ENCODE measurements at places on chromosomes 2 and 18.

DNA sequence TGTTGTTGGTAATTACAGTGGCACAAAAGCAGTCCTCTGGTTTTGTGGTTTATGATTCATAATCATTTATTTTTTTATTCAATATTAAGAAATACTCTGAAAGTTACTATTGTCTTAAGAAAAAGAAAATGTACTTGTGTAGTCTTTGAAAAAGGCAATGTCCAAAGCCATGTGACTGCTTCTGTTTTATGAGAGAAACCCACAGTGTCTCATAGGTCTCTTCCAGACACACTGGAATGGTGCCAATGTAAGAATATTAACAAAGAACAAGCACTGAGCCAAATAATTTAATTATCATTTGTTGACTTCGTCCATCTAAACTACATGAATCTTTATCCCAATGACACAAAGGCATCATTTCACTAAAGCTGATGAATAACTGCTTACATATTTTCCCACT, 62.5 kb downstream of the RPRM start:
- no peak for DNase-seq

GRCh38 chr2:60643747-60644146, 90.3 kb upstream of the BCL11A start:
- no peak for DNase-seq

DNA sequence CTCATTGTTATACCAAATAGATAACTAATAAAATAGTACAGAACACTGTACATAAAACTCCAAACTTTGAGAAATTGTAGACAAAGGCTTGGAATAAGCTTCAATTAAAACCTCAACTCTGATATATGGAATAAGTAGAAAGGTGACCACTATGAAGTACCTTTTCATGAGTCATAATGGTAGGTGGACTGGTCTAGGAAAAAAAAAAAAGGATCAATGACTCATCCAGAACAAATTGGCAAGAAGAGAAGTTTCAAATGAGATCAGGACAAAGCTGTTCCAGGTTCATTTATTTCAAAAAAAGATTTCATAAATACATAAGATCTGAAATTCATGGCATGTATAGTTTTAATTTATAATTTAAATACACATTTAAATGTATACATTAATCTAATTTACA, 769.7 kb downstream of the SUCLG1 start:
- no peak for DNase-seq

DNA sequence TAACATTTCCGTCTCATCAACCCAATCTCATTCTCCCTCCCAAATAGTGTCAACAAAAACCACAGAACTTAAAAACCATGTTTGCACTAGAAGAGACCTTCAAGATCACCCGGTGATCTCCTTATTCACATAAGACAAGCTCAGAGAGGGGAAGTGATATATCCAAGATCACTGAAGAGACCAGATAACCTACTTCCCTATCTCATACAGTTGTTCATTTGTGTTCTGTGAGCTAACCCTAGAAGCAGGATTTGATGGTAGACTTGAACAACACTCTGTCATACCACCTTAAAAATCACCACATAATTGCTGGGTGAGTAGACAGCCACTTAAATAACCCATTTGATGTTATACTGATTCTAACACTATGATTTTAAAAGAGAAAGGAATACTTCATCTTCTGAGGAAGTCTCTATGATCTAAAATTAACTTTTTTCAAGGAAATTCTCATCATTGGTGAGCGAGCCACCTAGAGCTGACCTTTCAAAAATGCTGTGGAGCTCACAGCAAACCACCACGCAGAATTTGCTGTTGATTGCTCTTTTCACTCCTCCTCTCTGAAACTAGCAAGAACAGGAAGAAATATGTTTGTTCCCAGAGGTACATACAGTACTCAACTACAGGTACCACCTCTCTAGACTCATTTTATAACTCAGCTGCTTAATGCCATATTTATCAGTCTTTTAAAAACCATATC, 15.1 kb downstream of the AAK1 start:
- no peak for DNase-seq

- no peak for DNase-seq
These were observed 20.4 kb downstream of the GDF7 start for GRCh38 chr2:20687260-20687832.

DNA sequence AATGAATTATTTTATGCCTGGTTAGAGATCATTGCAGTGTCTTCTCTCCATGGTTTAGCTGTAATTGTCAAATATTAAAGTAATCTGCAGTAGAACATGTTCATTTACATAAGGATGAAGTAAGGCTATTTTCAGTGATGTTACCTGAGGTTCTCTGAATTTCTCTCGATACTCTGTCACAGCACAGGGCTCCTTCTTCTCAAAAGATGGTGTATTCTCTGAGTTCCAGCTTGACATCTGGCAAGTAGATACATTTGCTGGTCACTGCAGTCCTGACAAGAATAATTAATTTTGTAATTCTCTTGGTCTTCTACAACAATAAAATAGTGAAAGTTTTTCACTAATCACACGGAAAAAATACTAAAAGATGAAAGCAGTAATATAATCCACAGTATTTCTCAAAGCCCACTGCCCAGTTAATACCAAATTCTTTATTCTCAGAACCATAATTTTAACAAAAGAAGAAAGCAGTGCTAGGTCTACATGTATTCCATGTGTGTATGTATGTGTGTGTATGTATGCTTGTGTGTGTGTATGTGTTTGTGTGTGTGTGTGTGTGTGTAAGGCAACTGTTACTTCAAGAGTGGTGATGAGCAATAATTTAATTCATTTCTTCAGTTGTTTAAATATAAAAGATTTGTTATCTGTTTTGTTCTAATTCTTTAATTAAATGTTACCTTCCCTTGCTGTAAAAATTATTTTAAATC, 1165.5 kb upstream of the SLC39A10 start:
- DNase-seq = no peak

DNA sequence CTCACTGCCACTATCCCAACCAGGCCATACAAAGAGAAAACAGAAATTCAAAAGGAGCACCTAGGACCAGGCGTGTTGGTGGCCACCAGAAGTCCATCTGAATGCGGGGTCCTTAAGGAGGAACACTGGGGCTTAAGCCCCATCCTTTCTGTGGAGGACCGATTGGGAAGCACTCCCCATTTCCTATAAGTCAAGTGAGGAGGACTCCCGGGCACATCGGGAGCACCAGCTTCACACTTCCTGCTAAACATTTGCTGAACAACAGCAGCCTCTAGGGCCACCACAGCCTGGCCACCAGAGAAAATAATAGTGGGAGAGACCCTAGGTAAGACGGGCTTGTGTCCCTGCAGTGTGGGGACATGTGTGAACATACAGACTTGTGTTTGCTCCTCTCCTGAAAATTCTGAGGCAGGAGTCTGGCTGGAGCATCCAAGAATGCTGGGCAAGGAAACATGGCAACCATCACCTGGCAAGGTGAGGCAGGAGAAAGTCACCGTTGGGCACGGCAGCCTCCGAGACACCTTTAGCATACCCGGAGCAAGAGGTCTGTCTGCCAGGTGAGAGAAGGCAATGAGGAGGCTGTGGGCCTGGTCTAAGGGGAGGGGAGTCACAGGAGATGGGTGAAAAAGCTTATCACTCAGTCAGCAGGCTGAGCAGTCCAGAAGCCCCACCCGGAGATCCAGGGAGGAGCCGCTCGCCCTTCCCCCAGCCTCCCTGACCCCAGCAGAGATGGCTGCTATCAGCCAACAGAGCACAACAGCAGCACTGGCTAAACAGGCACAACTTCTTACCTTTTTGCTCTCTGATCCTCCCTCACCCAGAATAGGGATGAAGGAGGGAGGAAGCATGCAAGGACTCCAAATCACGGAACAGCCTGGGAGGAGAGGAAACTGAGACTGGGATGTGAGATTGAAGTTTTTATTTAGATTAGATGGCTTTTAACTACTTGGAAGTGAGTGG, 282.3 kb downstream of the EIPR1 start:
- no peak for DNase-seq

DNA sequence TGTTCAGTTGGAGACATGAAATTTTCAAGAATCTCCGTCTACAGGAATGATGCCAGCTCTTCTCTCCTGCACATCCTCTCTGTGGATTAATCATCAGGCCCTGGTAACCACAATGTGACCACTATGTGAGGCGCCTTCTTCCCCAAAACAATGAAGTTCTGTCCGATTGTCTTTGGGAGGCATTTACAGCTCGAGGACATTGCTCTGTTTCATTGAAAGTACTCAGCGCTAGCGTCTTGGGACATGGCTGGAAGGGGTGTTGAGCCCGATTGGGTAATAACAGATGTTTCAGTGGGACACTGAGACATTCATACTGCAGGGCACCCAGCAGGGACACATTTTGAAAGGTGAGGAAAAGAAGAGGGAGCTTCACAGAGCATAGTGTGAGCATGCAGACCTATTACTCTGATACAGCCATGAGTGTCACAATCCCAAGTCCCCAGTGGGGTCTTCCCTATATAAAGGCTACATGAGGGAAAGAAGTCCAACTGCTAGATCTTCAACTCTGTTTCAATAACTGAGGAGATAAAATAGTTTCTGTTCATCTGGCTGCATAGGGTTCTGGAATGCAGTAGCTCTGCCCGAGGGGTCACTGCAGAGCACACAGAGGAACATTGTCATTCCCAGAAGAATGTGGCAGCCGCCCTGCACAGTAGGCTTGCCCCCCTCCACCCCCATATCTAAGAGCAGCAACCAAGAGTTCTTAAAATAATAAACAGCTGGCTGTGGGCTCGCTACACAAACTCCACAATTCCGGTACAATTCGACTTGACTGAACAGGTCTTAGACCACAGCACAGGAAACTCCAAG, 237.3 kb downstream of the OSR1 start:
- DNase-seq = no peak

DNA sequence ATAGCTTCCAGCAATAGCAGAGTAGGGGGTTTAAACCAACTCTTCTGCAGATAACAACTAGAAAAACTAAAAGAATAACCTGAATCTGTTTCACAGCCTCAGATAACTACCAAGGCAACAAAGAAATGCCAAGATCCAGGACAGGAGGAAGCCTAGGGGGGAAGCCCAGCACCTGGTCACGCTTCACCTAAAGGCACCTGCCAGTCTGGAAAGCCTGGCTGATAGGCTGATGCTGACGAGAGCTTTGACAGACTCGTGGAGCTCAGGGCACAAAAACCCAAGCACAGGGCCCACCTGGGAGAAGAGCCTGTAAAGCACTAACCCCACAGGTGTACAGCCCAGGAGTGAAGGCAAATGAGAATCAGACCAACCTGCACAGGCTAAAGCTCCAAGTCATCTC, 22.6 kb downstream of the EIPR1 start:
- no peak for DNase-seq

GRCh38 chr18:65279668-65280305, 471.0 kb upstream of the CDH7 start:
- no peak for DNase-seq

DNA sequence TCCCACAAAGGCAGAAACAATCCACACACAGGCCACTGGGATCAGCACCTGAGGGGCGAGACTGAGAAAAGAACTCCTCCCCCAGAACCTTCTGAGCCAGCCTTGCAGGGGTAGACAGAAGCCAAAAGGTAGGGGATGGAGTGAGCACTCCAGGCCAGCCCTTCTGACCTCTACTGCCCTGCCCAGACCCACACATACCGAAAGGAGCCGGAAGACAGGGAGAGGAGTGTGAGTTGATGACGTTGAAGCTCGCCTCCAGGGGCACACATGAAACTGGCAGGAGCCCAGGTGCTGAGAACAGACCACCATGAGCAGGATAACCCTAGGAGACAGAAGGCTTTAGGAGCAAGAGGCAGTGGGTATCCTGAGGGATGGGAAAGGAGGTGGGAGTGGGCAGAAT, 1.8 kb downstream of the SLC23A3 start:
- DNase-seq = no peak

- DNase-seq = no peak
These were observed 114.2 kb downstream of the SGPP2 start for GRCh38 chr2:222538535-222538934.

- DNase-seq = no peak
These were observed 50.9 kb downstream of the ZEB2 start for GRCh38 chr2:144468823-144469595.

DNA sequence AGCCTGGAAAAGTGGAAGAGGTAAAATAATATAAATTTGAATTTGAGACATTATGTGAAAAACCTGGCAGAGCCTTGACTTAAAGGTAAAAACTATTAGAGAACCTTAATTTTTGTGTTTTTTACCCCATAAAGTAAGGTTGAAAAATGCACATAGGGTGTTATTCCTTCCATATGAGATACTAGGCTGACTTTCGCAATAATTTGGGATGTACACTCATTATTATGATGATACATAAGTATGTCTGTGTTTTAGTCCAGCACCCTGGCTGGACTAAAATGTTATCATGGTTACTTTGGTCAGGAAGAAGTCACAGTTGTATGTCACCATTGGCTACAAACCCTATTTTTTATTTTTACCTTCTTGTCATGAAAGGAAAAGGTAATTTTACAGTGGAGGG, 19.8 kb downstream of the NEMP2 start:
- DNase-seq = no peak

DNA sequence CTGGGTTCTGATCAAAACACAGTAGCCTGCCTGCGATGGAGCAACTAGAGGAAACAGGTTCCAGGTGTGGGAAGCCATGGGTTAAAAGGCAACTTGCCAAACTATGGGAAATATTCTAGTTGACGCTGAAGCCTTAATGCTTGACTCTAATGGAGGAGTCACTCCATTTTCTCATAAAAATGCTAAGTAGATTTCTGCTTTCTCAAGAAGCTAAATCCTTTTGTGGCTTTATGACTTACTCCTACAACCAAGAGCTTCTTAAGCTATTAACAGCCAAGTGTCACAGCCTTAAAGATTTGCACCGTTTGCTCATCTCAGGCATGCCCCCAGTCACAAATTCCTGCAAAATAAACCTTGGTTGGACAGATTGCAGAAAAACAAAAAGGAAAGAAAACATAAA, 25.2 kb downstream of the ANKRD44 start:
- DNase-seq = no peak

- DNase-seq = no peak
These were observed 58.8 kb upstream of the LYPD6 start for GRCh38 chr2:149271575-149271974.

DNA sequence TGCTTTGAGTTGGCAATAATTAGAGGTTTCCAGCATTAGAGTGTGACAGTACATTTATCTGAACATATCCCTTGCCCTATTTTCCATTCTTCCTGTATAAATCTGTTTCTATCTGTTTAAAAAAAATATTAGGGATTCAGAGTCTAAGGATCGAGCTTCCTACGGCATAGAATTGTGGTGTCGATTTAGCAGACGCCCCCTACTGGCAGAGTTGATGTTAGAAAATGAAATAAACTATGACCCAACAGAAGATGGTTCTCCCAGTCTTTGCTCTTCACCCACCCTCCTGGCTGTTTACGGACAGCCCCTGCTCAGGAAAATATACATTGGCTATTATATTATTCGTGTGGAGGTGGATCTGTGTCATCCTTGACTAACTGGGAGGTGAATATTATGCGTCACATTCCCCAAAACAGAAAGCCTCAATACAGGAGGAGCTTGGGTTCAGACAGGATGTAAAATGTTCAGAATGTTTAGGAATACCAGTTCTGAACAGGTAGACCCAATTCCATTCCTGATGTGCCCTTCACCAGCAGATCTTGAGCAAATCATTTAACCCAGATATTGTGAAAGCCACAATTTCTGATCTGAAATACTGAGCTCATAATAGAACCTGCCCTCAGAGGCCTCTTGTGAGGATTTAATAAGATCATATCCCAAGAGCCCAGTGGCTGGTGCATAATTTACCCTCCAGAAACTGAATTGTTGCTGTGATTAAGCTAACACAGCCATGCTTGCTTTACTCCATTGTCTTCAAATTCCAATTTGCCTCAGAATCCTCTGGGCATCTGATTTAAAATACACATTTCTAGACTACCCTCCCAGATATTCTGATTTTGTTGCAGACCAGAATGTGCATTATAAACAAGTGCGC, 10.8 kb upstream of the ERMN start:
- peak; percentile 25 for DNase-seq

Measured in CD8-positive, alpha-beta memory T cell (primary cell).